Right forelimb (tissue), 1 donor: ENCODE measurements at places on chromosomes 5 and 9.
A peak's percentile ranks its signal among the peaks of the same experiment; 100 is the strongest.

DNA sequence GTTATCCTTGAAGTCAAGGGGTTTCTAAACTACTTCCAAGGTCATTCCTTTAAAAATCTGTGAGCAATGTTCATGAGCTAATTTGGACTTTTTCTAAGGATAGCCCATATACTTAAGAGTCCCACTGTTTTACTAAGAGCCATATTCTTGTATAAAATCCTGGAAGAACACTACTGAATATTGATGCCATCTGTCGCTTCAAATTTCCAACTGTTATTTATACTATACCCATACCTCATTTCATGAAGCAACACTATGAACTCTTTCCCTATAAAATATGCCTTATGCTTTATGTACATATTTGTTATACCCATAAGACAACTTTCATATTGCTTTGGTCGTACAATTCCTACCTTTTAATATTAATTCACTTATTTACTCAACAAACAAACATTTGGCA is 12.4 kb upstream of the ANKRD55 start:
- no peak for DNase-seq

DNA sequence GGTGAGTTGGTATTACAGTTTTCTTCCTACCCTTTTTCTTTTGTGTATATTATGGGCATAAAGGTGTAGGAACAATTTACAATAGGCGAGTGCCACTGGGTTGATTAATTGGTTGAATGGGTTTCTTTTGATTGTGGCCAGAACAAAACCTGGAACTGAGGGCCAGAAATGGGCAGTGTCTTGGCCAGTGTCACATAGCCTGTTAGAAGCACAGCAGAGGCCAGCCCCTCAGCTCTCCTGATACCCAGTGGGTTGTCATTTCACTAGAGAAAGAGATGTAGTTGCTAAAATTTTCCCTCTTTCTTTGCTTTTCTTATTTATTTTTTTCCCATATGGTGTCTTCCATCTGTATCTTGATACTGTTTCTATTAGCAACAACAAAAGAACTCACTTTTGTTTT is 38.8 kb upstream of the SEMA6A start:
- no peak for DNase-seq

DNA sequence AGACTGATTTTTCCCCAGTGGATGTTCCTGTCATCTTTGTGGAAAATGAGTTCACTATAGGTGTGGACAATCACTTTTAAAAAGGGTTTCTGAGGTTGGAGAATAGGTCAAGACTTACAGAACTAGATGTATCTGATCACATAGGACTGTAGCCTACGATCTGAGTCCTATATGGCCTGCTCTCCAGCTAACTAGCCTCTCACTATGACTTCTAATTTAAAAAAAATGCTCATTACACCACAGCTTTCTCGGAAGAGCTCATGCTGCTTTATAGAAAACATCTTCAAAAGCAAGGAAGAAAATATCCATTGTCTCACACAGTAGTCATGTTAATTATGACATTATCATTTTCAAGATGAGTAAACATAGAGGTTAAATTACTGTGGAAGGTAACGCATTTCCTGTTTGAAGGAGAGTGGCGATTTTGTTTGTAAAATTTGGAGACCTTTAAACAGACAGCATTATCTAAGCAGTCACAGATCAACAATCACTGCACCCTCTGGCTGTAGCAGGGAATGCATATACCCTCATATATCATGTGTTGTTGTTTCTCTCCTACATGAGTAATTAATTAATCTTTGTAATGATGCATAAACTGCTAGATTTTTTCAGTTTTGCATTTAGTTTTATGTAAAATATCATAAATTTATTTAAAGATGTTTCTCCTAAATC is 573.7 kb downstream of the GABRG2 start:
- DNase-seq: no peak

DNA sequence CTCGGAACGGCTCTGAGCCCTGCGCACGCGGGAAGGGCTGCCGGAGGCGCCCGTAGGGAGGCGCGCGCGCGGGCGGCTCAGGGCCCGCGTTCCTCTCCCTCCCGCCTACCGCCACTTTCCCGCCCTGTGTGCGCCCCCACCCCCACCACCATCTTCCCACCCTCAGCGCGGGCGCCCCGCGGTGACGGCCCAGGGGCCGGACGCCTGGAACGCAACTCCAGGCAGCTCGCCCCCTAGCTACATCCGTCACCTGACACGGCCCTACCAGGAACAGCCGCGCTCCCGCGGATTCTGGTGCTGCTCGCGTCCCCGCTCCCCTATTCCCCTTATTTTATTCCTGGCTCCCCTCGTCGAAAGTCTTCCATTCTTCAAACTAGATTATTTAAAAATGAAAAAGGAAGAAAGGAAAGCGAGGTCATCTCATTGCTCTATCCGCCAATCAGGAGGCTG is at the start of gene CDKN2B-AS1:
Gene CDKN2B-AS1, plus strand, starts transcription at position 236 of the 450 bp plus-strand sequence.
- peak; percentile 69 for DNase-seq

GRCh38 chr5:61784341-61784740 is 452.3 kb downstream of the ZSWIM6 start:
- DNase-seq: no peak

GRCh38 chr5:172115541-172115982 is 72.5 kb downstream of the STK10 start:
- DNase-seq: no peak

- no peak for DNase-seq
These were observed 102.8 kb downstream of the TAF11L14 start for GRCh38 chr5:17737092-17737491.

GRCh38 chr5:168137265-168137664 is 154.2 kb upstream of the WWC1 start:
- no peak for DNase-seq

- DNase-seq: no peak
These were observed 589.4 kb upstream of the FAM174A start for GRCh38 chr5:99945478-99946442.

DNA sequence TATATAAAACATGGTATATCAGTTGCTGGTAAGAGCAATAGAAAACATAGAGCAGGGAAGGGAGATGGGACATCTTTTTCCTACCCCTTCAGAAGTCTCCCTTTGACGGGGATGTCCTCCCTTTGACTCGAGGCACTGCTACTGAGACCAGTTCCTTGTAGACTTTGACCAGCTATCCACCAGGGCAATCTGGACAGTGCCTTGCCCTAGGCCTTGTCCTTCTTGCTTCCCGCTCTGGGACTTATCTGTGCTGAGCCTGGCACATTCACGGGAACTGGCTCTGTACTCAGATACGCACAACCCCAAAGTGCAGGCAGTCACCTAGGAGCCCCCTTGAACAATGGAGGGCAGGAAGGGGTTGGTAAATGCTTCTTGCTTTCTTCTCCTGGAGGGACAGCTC is 116.6 kb upstream of the ANKH start:
- DNase-seq: no peak

- no peak for DNase-seq
These were observed 244.2 kb upstream of the IRX2 start for GRCh38 chr5:2995667-2996066.

DNA sequence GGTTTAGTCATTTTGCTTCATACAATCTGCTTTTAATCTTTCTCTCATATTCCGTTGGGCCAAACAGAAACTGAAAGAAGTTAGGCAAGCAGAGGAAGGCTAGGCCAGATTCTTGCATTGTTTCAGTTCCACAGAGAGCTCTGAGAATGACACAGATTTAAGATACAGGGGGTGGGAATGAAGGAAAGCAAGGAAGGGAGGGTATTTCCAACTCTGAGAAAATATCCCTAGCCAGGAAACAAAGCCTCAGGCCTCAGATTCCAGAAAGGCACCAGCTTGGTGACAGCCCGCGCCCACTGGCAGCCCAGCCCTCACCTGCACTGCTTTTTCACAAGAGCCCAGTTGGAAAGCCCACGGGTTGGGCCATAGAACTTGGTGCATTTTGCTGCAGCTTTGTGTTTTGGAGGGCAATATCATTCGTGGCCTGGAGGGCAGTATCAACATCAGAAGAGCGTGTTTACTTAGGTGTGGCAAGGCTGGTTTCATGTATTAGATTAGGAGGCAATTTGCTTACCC is 63.5 kb downstream of the ENC1 start:
- DNase-seq: no peak

- no peak for DNase-seq
These were observed 283.9 kb upstream of the ANKRD55 start for GRCh38 chr5:56517011-56517416.

- DNase-seq: no peak
These were observed 87.6 kb downstream of the PHF2 start for GRCh38 chr9:93663877-93664548.

DNA sequence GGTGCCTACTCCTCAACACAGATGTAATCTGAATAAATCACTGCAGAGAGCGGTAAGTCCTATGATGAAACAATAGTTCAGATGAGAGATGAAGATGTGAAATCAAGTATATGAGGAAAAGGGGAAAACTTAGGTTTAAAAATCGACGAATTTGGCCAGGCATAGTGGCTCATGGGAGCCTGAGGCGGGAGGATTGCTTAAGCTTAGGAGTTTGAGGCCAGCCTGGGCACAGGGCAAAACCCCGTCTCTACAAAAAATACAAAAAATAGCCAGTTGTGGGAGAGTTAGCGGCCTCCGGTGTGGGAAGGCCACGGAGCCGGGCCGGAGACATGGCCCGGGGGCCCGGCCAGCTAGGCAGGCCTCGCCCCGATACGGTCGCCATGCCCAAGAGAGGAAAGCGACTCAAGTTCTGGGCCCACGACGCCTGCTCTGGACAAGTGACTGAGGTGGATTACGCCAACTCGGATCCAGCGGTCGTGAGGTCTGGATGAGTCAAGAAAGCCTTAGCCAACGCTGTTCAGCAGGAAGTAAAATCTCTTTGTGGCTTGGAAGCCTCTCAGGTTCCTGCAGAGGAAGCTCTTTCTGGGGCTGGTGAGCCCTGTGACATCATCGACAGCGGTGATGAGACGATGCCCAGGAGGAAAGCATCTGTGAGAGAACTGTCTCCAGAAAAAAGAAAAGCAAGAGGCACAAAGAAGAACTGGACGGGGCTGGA is 62.8 kb upstream of the SUB1 start:
- no peak for DNase-seq

DNA sequence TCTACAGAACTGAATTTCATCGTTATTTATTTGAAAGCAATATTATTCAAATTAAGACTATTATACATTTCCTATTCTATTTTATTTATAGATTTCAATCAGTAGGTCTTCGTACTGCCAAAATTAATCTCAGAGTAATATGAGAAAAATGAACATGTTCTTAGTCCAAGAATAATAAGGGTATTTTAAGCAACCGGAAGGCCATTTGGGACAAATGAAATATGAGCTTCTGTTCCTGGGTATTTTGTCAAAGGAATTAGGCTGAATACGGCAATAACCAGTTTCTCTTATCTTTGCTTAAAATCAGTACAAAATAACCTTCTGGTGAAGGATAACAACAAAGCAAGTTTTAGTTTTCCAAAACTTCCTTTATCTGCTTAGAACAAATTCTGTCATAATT is 410.3 kb upstream of the PRR16 start:
- no peak for DNase-seq

- peak; percentile 22 for DNase-seq
These were observed 5.2 kb downstream of the DCANP1 start for GRCh38 chr5:135441919-135442318.

DNA sequence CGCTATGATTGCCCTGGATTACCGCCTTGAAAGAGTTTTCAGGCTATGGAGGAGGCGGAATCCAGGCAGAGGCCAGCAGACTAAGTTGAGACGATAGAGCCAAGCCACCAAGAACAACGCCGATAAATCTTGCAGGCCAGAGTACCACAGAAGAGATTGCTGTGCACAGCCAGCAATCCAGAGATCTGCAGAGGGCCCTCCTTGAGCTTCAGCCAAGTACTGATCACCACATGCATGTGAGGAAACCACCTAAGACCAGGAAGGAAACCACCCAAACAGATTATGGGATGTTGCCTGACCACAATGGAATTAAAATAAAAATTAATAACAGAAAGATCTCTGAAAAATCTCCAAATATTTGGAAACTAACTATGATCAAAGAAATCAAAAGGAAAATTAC is 74.9 kb downstream of the GCNT4 start:
- DNase-seq: no peak

DNA sequence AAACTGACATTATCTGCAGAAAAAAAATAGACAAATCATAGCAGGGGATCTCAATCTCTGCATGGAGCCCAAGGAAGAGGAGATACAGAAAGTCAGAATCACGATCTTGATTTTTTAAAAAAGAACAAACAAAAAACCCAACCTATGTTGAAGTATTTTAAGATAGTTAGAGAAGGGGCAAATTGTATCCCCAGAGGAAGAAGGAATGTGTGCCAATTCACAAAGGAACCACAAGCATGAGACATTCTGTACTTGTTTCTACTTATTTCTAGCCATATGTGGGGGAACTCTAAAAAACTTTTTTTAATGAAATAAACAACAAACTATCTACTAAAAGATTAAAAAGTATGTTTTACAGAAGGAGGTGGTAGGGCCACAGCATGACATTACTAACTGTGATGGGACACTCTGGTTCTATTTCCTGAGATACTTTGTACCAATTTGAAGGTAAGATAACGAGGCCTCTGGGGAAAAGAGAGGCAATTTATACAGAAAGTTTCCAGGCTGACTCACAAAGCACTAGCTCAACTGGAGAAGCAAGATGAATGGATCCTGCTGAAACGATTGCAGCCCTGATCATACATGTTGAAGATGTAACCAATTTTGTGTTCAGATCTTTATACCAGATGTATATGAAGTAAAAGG is 22.5 kb downstream of the RANBP3L start:
- DNase-seq: no peak

- DNase-seq: peak; percentile 78
These were observed 891.3 kb downstream of the TLE1 start for GRCh38 chr9:80797831-80798688.

DNA sequence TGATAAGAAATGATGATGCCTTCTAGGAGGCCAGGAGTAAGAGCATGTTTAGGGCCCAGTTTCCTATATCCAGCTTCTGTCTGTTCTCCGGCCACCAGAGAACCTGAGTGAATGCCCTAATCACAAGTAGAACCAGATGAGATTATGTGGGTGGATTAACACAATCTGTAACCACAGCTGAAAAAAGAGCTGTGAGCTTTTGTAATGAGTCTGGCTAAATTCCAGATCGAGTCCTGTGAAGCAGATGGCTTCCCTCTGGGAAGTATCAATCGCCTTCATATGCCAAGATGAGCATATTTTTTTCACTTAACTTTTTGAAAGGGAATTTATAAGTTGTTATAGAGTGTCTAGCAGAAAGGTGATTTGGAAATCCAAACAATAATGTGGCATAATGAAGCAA is 99.8 kb downstream of the NNT start:
- DNase-seq: no peak

GRCh38 chr9:77595426-77596095 is 52.6 kb downstream of the GNA14 start:
- DNase-seq: no peak

GRCh38 chr5:108814551-108814950 is 66.9 kb downstream of the FER start:
- no peak for DNase-seq
